Mammary epithelial cell (primary cell): ENCODE measurements at places on chromosomes 7 and 10. TPM values are rescaled to one million over a fixed set of nuclear protein-coding genes. Genes with fewer than 3 reads are reported as not detected.

DNA sequence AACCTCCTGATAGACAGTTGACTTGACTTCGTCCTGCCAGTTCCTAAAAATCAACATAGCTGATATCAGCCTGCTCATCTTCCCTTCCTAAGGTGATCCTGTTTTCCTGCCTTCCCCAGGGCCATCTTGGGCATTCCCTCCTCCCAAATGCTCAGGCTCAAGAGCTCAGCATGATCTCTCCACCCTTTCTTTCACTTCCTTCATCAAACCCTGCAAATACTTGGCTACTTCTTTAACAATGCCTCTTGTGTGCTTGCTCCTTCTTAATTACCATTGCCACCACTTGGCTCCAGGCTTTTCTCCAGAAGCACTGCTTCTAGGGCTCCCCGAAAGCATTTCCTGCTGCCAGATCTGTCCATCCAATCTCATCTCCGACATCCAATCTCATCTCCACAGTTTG lies 7.3 kb downstream of the FSCN3 start:
- no peak for DNase-seq

DNA sequence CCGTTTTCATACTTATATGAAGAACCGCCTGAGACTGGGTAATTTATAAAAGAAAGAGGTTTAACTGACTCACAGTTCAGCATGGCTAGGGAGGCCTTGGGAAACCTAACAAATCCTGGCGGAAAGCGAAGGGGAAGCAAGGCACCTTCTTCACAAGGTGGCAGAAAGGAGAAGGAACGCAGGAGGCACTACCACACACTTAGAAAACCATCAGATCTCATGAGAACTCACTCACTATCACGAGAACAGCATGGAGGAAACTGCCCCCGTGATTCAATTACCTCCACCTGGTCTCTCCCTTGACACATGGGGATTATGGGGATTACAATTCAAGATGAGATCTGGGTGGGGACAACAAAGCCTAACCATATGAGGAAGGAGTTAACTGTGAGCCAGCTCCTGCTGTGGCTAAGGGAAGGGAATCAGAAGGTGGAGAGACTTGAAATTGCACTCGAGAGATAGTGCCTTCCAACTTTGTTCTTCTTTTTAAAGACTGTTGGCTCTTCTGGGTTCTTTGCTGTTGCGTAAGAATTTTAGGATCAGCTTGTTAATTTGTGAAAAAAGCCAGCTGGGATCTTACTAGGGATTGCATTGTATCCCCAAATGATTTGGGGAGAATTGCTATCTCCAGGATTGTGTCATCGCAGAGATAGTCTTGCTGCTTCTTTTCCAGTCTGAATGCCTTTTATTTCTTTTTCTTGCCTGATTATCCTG lies 21.0 kb downstream of the OPTN start:
- DNase-seq, result no peak

- DNase-seq, result no peak
Measured at GRCh38 chr10:120736377-120736776, 114.8 kb upstream of the WDR11 start.

Gene GPR146
- 0.17 TPM for total RNA-seq

Gene AS3MT
- total RNA-seq, result 1.1 and 1.7 TPM in 2 replicates

Gene PTPRZ1
- total RNA-seq, result 46.1 and 50.0 TPM in 2 replicates

DNA sequence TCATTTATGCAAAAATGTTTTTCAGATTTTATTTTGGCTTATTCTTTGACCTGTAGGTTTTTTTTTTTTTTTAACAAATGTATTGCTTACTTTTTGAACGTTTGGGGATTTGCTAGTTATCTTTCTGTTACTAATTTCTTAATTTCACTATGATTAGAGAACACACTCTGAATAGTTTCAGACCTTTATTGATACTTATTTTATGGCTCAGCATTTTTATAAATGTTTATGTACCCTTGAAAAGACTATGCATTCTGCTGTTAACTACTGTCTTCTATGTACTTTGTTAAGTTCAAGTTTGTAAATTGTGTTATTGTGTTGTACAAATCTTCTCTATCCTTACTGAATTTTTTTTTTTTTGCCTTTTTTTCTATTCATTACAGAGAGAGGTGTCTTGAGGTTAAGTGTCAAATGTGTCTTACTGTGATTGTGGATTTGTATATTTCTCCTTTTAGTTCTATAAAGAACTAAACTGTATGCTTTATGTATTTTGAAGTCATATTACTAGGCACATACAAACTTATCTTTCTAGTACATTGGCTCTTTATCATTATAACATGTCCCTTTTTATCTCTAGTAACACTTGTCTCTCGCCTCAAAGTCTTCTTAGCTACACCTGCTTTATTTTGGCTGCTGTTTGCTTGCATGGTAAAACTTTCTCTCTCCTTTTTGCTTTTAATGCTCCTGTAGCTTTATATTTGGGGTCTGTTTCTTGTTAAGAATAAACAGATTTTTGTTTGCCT lies 8.1 kb downstream of the MKLN1 start:
- DNase-seq, result no peak

GRCh38 chr10:121596689-121597503 lies 1.3 kb downstream of the FGFR2 start:
- peak; percentile 77 for DNase-seq

DNA sequence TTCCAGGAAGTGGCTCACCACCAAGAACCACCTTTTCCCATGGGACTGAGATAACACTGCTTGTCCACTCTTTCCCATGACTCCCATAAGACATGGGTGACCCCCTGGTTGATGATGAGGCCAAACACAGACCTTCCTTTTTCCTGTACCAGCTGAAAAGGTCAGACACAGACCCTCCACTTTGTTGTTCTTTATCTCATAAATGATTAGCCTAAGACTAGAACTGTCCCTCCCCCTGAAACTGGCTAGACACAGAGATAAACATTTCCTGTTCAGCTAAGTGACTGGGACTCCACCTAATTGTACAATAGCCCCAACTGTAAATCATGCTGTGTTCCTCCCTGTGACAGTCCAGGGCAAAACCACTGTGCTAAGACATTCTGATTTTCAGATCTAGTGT lies 8.2 kb upstream of the NRG3 start:
- DNase-seq, result no peak

GRCh38 chr10:124640538-124641231 lies 103.5 kb downstream of the FAM53B start:
- DNase-seq, result peak; percentile 49

DNA sequence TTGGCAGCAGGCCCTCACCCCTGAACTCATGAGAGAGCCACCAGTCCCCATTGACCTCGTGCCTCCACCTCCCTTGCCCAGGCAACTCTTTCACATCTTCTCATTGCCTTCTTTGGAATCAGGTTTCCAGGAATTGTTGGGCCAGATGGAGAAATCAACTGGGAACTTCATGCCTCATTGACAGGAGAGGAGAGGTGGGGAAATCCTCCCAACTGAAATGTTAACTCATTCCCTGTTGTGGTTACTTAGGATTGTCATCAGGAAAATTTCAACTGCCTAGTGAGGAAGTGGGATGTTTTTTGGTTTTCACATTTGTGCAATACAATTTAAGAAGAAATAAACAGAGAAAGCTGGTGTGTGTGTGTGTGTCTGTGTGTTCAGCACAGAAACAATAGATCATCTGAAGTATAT lies 106.6 kb upstream of the INHBA start:
- DNase-seq, result peak; percentile 24

- peak; percentile 40 for DNase-seq
Measured at GRCh38 chr7:99123571-99124033, 20.3 kb downstream of the SMURF1 start.

- no peak for DNase-seq
Measured at GRCh38 chr7:50119815-50120637, 27.0 kb upstream of the ZPBP start.

Gene CALY
- total RNA-seq, result not detected

DNA sequence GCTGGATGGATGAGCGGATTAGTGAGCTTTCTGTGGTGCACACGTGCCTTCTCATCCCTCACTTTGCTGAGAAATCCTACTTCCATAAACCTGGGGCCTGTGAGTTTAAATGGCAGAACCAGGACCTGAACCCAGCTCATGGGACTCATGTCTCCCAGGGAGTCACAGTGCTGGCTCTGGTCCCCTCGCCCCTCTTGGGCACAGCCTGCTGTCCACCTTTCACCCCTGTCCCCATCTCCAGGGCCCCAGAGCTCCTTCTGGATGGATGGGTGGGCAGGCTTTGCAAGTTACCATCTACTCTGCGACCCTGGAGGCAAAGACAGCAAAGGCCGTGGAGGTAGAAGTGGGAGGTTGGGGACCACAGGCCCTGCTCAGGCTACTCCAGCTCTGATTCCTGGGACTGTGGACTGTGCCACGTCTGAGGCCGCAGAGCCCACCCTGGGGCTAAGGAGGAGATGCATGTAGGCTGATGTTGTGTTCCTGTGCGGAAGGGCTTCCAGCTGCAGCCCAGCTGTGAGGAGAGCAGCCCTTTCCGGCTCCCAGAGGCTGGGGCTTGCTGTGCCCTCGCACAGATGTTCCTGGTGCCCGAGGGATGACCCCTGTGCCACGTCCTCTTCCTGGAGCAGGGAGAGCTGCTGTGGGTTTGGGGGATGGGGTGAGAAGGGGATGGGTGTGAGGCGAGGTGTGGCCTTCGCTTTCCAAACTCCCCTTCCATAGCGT lies 40.3 kb downstream of the PRF1 start:
- DNase-seq, result no peak

GRCh38 chr7:23254051-23254681 lies 7.6 kb downstream of the GPNMB start:
- no peak for DNase-seq

DNA sequence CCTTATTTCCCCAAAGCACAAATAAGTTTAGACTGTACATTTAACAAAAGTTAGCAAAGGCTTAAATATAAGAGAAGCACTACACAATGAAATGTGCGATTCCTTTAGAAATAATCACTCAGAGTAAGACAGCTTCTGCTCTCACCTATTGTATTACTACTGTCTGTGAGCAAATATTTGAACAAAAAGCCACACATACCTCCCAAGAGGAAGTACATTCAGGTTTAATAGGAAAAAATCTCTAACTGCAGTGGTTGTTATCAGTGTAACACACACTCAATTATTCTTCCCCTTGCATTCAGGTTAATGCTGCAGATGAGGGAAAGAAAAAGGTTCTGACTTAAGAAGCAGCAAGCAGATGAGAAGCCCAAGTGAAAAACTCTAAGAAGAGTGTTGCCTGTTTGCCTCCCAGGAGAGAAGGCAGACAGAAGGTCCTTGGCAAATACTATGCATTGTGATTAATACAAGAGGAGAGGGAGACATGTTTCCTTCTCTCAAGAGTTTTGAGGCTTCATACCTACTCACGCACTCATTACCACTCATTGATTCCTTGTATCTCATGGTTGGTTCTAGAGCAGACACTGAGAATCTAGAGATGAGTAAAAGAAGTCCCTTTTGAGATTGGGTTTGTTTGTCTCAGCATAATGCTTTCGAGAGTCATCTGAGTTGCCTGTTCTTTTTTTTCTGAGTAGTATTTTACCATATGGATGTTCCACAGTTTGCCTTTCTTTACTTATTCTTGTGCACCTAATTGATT lies 13.6 kb downstream of the GIMAP4 start:
- no peak for DNase-seq

GRCh38 chr10:103188853-103189252 lies 4.2 kb downstream of the NT5C2 start:
- no peak for DNase-seq

GRCh38 chr10:101858723-101859500 lies 15.3 kb upstream of the KCNIP2 start:
- DNase-seq, result no peak

- no peak for DNase-seq
Measured at GRCh38 chr10:10551596-10552301, 465.9 kb upstream of the CELF2 start.

DNA sequence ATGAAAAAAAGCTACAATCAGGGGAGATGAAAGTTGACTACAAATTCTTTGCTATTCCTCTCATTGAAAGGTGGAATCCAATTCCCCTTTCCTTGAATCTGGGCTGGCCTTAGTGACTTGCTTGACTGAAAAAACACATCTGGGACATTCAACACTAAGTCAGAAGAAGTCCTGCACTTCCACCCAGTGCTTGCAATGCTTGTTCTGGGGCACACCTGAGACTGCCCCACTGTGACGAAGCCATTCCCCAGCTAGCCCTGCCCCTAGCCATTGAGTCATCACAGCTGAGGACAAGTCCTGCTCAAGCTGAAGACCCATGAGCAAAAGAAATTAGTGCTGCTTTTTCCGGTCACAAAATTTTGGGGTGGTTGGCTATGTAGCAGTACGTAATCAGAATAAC lies 19.2 kb upstream of the GRID1 start:
- no peak for DNase-seq

Gene LIPF
- not detected for total RNA-seq

Gene VPS41
- total RNA-seq, result 44.3 TPM

DNA sequence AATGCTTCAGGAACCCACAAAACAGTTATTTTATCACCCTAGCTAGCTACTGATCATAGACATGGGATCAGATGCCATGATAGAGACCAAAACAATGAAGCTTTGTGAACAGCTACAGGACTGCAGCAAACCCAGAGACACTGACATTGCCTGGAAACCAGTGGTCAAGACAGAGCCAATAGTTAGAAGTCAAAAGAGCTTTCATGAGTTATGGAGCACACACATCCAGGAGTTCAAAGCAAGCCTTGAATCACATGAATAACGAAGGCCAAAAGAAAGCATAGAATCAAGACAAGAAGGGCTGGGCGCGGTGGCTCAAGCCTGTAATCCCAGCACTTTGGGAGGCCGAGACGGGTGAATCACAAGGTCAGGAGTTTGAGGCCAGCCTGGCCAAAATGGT lies 34.5 kb upstream of the GSAP start:
- DNase-seq, result no peak

Gene DENND2A
- 0.37 and 1.6 TPM in 2 replicates for total RNA-seq

- DNase-seq, result no peak
Measured at GRCh38 chr7:137165786-137166185, 177.7 kb downstream of the PTN start.

DNA sequence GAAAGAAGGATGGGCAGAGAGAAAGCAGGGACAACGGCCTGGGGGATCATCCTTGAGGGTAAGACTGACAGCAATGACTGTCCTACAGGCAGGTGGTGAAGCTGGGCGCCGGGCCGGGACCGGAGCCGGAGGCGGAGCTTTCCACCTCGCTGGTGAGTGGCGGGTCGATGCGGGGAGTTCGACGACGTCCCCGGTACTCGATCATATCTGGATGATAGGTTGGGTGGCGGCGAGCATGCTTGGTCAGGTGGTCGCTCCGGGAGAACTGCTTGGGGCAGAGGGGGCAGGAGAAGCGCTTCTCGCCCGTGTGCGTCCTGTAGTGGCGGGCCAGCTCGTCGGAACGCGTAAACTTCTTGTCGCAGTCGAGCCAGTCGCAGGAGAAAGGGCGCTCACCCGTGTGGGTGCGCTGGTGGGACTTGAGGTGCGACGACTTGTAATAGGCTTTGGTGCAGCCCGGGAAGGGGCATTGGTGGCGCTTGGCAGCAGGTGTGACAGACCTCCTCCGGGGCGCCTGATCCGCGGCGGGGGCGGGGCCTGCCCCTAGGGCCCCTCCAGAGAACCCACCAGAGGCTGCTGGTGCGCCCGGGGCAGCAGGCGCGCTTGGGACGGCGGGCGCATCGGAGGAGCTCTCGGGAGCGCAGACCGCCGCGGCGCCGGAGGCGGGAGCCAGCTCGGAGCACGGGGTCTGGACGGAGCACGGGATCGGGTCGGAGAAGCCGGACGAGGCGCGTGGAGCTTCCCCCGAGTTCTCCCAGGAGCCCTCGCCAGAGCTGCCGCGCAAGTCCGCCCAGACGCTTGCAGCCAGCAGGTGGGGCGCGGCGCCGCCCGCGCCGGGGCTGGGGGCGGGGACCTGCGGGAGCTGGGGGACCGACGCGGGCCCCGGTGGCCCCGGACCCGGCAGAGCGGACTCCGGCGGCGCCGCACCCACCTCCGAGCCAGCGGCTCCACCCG lies 752 bp downstream of the KLF14 start:
- DNase-seq, result no peak

- DNase-seq, result no peak
Measured at GRCh38 chr10:83165265-83165664, 974.0 kb upstream of the GHITM start.

Gene CRTAC1
- total RNA-seq, result not detected in 2 replicates

Gene WNT2
- not detected in 2 replicates for total RNA-seq

GRCh38 chr10:132422903-132423825 lies 26.2 kb downstream of the PWWP2B start:
- no peak for DNase-seq
